ENCODE measurements at places on chromosomes 6 and 20. TPM values are rescaled to one million over a fixed set of nuclear protein-coding genes. Genes with fewer than 3 reads are reported as not detected.

The ADGRF4 gene
- under 0.01 TPM for total RNA-seq

DNA sequence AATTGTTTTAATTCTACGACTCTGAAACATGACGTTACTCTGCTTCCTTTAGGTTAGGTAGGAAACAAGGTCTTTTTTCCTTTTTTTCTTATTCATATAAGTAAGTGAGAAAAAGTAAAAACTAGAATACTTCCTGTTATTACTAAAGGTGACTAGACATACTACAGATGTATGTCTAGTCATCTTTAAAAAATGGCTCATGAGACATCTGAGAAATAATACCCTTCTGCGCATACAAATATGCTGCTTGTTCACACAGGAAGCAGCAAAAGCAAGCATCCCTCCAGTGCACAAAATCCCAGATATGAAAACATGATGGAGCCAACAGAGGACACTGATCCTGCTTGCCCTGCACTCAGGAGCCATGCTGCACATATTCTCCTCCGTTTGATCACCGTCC lies 699.1 kb downstream of the EPM2A start:
- peak; percentile 46 for DNase-seq
- H3K4me1 ChIP-seq, result peaks cover 3% of the 10 kb centered on the region
- no peak overlapping the region for H3K4me3 ChIP-seq
- no peaks in the 10 kb centered on the region for H3K36me3 ChIP-seq

GRCh38 chr6:47159763-47160162 lies 117.6 kb upstream of the ADGRF1 start:
- no peaks in the 10 kb centered on the region for H3K27me3 ChIP-seq
- H3K4me1 ChIP-seq, result no peaks in the 10 kb centered on the region
- H3K4me3 ChIP-seq, result no peak overlapping the region
- DNase-seq, result no peak
- H3K36me3 ChIP-seq, result no peaks in the 10 kb centered on the region

DNA sequence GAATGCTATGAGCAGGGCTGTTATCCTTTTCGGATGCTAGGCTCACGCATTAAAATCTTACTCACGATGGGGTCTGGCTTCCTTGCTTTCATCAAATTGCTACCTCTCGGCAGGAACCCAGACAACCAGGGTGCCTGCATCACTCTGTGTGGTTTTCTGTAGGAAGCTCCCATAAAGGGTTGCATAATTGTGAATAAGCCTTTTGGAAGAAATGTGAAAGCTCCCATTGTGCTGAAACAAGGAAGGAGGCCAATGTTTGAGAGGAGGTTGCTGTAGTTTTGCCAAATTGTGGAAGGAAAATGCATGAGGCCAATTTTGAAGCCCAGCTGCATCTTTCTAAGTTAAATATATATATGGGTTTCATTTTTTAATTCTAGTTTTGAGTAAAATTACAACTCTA lies 615.5 kb downstream of the C6orf118 start:
- DNase-seq, result peak; percentile 83
- H3K4me3 ChIP-seq, result no peak overlapping the region
- no peak overlapping the region for H3K27ac ChIP-seq
- no peaks in the 10 kb centered on the region for H3K36me3 ChIP-seq
- H3K4me1 ChIP-seq, result no peaks in the 10 kb centered on the region
- no peaks in the 10 kb centered on the region for H3K27me3 ChIP-seq

- H3K36me3 ChIP-seq, result no peaks in the 10 kb centered on the region
- H3K4me1 ChIP-seq, result peaks cover 2% of the 10 kb centered on the region
- DNase-seq, result no peak
- no peak overlapping the region for H3K4me3 ChIP-seq
- no peaks in the 10 kb centered on the region for H3K27me3 ChIP-seq
These were observed 94.5 kb upstream of the MARCKS start for GRCh38 chr6:113762641-113763040.

GRCh38 chr6:33761581-33761921 lies 14.8 kb upstream of the IP6K3 start:
- H3K4me3 ChIP-seq, result no peak overlapping the region
- H3K27ac ChIP-seq, result no peak overlapping the region
- H3K36me3 ChIP-seq, result no peaks in the 10 kb centered on the region
- no peaks in the 10 kb centered on the region for H3K27me3 ChIP-seq
- no peak for DNase-seq

DNA sequence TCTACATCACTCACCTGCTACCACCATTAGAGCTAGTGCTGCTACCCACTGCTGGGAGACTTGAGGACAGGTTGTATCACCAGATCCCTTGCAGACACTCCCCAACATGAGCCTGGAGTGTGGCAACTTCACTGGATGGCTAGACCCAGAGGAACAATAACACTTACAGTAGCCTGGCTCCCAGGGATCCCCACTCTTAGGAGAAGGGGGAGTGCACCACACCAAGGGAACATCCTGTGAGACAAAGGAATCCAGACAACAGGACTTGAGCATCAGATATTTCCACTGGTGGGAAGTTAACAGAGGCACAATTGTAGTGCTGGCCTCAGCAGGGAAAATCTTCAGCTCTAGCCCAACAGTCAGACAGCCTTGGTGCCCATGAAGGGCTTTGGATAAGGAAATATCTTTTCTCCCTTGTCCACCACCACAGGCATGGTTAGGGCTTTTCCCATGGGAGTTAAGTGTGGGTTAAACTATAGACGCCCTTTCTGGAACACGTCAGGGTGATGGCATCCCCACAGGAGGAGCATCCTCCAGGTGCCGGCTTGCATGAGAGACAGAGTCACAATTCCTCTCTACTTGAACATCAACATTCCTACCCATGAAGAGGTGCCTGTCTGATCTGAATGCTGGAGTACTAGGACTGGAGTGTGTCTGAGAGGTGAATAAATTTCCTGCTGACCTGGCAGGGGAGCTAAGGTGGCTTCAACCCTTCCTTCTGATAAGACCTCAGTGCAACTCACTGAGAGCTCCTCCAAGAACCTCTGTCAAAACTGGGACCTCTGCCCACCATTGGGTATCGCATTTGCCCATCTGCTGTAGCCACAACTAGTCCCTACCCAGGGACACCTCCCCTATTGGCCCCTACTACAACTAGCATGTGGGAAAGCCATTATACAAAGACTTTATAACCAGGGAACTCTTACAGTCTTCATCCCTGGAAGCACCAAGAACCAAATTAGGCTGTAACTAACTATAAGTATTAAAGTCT lies 55.4 kb upstream of the SIRPG start:
- H3K27ac ChIP-seq, result no peak overlapping the region
- no peak overlapping the region for H3K4me3 ChIP-seq
- H3K27me3 ChIP-seq, result peaks cover 4% of the 10 kb centered on the region

- no peaks in the 10 kb centered on the region for H3K27me3 ChIP-seq
- H3K27ac ChIP-seq, result no peak overlapping the region
- H3K36me3 ChIP-seq, result no peaks in the 10 kb centered on the region
- H3K4me1 ChIP-seq, result peaks cover 6% of the 10 kb centered on the region
These were observed 33.0 kb downstream of the NOX3 start for GRCh38 chr6:155422635-155423034.
